ENCODE measurements at places on chromosomes 13 and 19. TPM values are rescaled to one million over a fixed set of nuclear protein-coding genes. Genes with fewer than 3 reads are reported as not detected.

GRCh38 chr13:33208290-33209220 lies 77.0 kb downstream of the STARD13 start:
- no peak for DNase-seq

GRCh38 chr13:82878536-82878935 lies 1003.7 kb downstream of the SLITRK1 start:
- no peak for DNase-seq

- no peak for DNase-seq
These were observed 698 bp downstream of the BLOC1S3 start for GRCh38 chr19:45179072-45179891.

GRCh38 chr13:87656306-87656705 lies 14.9 kb upstream of the SLITRK5 start:
- DNase-seq, result no peak

CAPS gene
- 11.0 TPM for total RNA-seq

GRCh38 chr13:35888457-35888883 lies 242.7 kb downstream of the DCLK1 start:
- DNase-seq, result no peak

DNA sequence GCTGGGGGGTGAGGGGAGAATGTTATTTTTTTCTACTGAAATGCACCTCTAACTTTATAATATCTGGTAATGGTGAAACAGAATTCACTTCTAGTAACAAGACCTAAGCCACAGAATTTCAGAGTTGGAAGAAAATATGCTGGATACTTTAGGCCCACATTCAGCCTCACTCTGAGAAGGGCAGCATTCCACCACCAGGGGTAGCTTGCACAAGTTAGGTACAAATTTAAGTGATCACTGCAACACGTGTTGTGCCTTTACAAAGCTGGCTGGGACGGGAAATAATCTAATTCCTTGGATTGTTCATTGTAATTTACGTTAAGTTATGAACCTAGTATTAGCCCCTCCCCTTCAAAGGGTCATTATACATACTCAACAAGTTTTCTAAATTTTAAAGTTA lies 192.3 kb downstream of the RGCC start:
- DNase-seq, result peak; percentile 60

PCDH9 gene
- 31.6 TPM for total RNA-seq

- no peak for DNase-seq
These were observed 142.3 kb upstream of the HTR2A start for GRCh38 chr13:47039106-47039505.

GRCh38 chr19:30968841-30969399 lies 380.3 kb downstream of the TSHZ3 start:
- DNase-seq, result no peak

DNA sequence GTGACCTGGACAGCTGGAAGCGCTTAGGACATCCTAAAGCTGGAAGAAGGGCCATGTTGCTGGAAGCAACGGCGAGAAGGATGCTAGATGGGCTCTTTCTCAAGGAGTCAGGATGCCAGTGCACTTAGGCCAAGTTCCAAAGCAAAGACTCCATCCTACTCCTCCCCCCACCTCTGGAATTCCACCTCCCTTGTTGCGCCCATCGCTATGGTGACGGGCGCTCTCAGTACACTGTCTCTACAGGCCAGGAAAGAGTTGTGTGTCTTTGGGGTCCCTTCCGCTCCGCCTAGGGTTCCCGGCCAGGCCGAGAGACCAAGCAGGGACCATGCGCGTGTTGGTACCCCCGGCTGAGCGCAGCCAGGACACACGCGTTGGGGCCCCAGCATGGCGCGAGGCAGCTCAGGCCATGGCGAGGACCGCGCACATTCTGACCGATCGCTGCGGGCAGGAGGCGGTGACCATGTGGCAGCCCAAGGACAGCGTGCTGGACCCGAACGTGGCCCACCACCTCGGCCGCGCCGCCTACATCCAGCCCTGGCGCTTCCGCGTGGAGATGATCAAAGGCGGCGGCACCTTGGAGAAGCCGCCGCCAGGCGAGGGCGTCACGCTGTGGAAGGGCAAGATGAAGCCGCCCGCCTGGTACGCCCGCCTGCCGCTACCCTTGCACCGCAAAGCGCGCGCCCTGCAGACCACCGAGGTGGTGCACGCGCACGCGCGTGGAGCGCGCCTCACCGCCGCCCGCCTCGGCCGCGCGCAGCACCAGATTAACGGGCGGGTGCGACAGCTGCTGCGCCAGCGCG lies 31.0 kb upstream of the SLC1A6 start:
- no peak for DNase-seq

DNA sequence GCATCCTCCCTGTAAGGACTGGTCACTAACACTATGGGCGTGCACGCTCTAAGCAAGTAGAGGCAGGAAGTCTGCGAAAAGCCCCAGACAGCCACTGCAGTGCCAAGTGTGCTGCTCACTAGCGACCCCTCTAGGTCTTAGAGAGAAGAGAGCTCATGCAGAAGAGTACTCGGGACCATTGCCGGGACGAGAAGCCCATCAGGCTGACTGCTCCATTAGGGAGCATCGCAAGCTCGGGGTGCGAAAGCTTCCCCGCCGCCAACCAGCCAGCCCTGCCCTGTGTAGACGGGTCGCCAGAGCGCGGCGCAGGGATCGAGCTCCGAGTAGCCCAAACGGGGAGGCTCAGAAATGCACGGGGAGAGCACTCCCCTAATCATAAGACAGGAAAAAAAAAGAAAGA lies 16.6 kb downstream of the POU4F1 start:
- no peak for DNase-seq

GRCh38 chr19:19650331-19650730 lies 6.9 kb upstream of the GMIP start:
- no peak for DNase-seq

DNA sequence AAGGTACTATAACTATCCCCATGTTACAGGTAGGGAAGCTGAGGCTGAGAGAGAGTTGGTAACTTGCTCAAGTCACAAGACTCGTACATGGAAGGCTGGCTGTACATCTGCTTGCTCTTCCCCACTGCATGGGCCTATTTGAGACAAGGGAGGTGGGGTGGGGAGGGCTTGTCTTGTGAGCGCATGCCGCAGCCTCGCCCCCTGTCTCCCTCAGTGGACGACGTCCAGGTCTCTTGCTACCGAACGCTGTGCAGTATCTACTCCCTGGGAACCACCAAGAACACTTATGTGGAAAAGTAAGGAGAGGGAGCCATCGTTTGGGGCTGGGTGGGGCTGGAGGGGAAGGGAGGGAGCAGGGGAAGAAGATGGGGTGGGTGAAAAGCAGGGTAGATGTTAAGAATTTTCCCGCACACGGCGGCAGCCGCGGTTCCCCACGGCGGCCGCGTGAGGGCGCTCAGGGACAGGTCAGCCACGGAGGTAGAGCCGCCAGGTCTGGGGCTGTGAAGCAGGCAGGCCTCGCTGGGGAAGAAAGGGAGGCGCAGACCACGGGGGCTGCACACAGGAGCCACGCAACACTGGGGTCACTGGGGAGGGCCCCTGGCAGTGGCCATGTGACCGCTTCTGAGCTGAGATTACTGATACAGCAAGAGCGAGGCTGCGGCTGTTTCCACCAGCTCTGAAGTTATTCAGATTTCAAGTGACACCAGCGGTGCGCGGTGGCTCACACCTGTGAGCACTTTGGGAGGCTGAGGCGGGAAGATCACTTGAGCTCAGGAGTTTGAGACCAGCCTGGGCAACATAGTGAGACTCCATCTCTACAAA lies 81.5 kb downstream of the RYR1 start:
- peak; percentile 71 for DNase-seq

FAM98C gene
- 31.1 TPM for total RNA-seq

DNA sequence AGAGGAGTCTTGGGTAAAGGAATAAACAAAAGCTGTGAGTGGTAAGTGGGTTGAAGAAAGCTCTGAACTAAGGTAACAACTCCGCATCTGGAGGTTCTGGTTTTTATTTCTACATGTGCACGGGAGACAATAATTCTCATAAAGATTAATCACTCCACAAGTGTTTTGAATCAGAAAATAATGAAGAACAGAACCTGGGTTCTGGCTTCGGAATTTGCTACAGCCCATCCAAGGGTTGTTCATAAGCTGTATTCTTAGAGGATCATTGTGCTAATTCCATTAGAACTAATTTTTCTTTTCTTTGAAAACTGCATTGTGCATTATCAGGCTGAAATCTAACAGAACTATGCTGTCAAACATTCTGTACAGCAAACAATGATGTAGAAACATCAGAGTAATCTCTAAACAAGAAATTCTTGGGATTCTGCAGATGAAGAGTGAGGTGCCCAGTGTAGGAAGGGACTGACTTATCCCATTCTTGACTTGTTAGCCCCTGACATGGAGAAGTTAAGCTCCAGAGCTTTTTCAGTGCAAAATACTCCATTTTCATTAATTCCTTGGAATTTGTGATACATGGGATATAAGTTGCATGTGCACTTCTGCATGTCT lies 368.2 kb downstream of the COG6 start:
- no peak for DNase-seq

SIGLEC14 gene
- total RNA-seq, result not detected

DNA sequence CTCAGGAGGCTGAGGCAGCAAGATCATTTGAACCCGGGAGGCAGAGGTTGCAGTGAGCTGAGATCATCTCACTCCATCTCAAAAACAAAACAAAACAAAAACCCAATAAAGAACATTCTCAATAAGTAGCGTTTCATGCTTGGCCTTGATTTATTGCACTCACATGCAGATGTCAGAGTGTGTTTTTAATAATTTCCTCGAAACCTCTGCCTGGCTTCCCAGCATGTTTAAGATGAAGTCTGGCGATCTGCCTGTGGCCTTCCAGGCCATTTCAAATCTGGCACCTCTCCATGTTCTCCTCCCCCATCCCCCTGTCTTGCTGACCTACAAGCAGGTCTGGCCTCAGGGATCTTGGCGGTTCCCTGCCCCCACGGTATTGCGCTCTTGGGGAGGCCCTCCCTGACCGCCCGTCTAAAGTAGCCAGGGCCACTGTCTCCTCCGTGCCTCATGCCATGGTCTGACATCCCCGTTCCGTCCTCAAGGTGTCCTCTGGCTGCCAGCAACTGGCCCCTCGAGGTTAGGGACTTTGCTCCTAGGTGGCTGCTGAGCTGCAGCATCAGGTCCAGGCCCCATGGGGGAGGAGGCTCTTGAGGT lies 1.6 kb downstream of the WDR88 start:
- DNase-seq, result no peak

MYO9B gene
- total RNA-seq, result 144 TPM

LCP1 gene
- 565 TPM for total RNA-seq

CYP2A6 gene
- not detected for total RNA-seq

GARIN5A gene
- 1.00 TPM for total RNA-seq

- no peak for DNase-seq
These were observed 284 bp downstream of the RNF17 start for GRCh38 chr13:24764276-24764630.

LRRC8E gene
- not detected for total RNA-seq

DNA sequence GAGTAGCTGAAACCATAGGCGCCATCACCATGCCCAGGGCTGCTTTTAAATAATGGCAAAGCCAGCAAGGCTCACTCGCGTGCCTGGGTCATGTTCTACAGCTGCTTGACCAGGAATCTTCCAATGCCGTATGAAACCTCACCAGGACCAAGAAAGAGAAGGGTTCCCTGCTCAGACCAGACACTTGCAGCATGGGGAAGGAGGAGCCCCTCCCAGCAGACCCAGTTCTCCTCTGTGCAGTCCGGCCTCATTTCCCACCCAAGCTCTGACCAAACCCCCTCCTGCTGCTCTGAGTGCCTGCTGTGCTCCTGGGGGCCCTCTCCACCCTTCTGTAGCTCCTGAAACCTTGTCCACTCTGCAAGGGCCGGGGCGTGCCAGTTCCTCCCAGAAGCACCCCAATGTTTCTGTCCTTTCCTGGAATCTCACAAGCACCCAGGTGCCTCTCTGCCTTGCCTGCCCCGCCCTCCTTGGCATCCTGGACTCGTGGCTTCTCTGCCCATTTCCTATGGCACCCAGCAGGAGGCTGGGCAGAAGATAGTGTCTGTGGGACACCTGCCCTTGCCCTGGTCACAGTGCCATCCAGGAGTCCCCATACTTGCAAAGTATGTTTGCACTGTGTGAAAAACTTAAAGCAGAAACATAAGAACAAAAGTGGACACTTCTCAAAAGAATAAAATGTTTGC lies 6.8 kb upstream of the SLC7A9 start:
- DNase-seq, result no peak

ONECUT3 gene
- total RNA-seq, result not detected

DNA sequence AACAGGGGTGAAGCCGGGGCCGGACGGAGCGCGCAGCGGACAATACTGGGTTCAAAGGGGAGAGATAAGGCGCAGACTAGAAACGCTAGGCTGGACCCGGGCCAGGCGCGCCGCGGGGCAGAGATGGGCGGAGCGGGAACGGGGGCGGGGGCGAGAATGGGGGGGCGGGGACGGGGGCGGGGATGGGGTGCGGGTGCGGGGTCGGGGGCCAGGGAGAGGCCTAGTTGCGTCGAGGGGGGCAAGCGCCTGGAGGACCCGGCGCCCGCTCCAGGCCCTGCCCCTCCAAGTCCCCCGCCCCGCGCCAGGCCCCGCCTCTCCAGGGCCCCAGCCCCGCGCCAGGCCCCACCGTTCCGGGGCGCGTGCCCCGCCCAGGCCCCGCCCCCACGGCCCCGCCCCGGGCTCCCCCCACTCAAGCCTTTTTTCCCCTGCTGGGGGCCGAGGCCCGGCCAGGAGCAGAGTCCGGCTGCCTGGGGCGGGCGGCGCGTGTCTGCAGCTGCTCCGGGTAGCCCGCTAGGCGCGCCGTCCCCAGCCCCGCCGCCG lies at the start of gene CERS4:
Gene CERS4 (plus strand): TSS at position 449 of the 540 bp plus-strand sequence. CDS start 41,707 bp downstream, outside the sequence.
- peak; percentile 77 for DNase-seq

RDH8 gene
- not detected for total RNA-seq

CTU1 gene
- total RNA-seq, result 8.3 TPM

B3GNT8 gene
- 0.40 TPM for total RNA-seq

DNA sequence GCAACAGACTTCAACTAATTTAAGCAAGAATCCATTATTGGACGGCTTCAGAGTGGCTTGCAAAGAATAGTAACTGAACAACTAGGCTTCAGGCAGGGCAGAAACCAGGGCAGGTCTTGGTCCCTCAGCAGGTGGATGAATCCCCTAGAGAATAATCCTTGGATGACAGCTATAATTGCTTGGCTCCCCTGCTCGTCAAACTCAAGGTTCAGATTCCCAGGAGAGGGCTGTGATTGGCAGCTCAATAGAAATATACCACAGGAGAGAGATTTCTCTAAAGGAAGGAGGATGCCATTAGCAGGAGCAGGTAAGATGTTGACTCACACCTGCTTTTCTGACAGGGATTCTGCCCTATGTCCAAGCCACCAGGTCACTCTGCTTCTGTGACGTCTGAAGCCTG lies 89.6 kb upstream of the PCDH8 start:
- DNase-seq, result no peak

Data from OCI-LY7 (cell line).